ENCODE measurements at places on chromosomes 12 and 14. TPM values are rescaled to one million over a fixed set of nuclear protein-coding genes. Genes with fewer than 3 reads are reported as not detected.

The TAS2R7 gene
- not detected for total RNA-seq

The LRRC9 gene
- 0.65 TPM for total RNA-seq

The KIF21A gene
- 1.1 TPM for total RNA-seq

The B3GNT4 gene
- not detected for total RNA-seq

The C1RL gene
- 7.3 TPM for total RNA-seq

The STON2 gene
- total RNA-seq = not detected

The SLC16A7 gene
- 30.7 TPM for total RNA-seq

The EIF5 gene
- total RNA-seq = 274 TPM

The BEGAIN gene
- total RNA-seq = 0.06 TPM

The CNOT2 gene
- 109 TPM for total RNA-seq

The TMEM120B gene
- total RNA-seq = 20.5 TPM

The RTN1 gene
- total RNA-seq = not detected

The ARHGAP5 gene
- 20.4 TPM for total RNA-seq

The ASCL1 gene
- total RNA-seq = not detected

The KRT8 gene
- total RNA-seq = 0.89 TPM

The RD3L gene
- not detected for total RNA-seq

The ADAMTS20 gene
- not detected for total RNA-seq

The RNFT2 gene
- 62.2 TPM for total RNA-seq

The BATF gene
- 1.5 TPM for total RNA-seq

The SPRING1 gene
- total RNA-seq = 65.1 TPM

The TMEM117 gene
- 6.4 TPM for total RNA-seq

The TBC1D30 gene
- 4.6 TPM for total RNA-seq

The TRHDE gene
- total RNA-seq = not detected

The RNF212B gene
- total RNA-seq = not detected

The OTUB2 gene
- 0.48 TPM for total RNA-seq

The MMP19 gene
- not detected for total RNA-seq

The PAH gene
- total RNA-seq = not detected

The CMTM5 gene
- not detected for total RNA-seq

The STXBP6 gene
- total RNA-seq = 1.2 TPM

The TAS2R9 gene
- total RNA-seq = not detected

The TEX52 gene
- total RNA-seq = 0.29 TPM

The PMEL gene
- total RNA-seq = 2.4 TPM

The WNT1 gene
- total RNA-seq = not detected

The BHLHE41 gene
- total RNA-seq = not detected

The RHEBL1 gene
- total RNA-seq = 3.1 TPM
